HT1080 (cell line): ENCODE measurements at places on chromosomes 16 and 17.

DNA sequence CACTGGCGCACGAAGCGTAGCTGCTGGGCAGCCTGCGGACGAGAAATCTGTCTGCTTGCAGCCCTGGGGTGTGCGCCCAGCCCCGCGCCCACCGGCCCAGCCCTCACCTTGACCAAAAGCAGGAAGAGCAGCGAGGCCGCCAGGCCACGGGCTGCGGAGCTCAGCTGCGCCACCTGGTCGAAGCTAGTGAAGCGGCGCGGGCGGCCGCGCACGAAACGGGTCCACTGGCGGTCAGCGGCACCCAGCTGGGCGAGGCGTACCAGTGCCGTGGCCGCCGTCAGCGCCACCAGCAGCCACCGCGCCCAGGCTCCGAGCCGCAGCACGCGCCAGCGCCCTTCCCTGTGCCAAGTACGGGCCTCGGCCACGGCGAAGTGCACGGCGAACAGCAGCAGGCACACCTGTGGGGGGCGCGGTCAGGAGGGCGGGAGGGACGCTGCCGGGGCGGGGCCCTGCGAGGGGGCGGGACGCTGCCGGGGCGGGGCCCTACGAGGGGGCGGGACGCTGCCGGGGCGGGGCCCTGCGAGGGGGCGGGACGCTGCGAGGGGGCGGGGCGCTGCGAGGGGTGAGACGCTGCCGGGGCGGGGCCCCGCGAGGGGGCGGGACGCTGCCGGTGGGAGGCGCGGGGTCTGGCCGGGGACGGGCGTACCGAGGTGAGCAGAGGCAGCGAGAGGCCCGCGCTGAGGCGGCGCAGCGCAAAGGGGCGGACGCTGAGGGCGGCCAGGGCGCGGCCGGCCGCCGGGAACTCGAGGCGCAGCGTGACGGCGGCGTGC, 43.2 kb downstream of the TSC2 start:
- no peak for DNase-seq

- no peak for DNase-seq
Measured at GRCh38 chr16:66475232-66475631, 48.1 kb downstream of the BEAN1 start.

DNA sequence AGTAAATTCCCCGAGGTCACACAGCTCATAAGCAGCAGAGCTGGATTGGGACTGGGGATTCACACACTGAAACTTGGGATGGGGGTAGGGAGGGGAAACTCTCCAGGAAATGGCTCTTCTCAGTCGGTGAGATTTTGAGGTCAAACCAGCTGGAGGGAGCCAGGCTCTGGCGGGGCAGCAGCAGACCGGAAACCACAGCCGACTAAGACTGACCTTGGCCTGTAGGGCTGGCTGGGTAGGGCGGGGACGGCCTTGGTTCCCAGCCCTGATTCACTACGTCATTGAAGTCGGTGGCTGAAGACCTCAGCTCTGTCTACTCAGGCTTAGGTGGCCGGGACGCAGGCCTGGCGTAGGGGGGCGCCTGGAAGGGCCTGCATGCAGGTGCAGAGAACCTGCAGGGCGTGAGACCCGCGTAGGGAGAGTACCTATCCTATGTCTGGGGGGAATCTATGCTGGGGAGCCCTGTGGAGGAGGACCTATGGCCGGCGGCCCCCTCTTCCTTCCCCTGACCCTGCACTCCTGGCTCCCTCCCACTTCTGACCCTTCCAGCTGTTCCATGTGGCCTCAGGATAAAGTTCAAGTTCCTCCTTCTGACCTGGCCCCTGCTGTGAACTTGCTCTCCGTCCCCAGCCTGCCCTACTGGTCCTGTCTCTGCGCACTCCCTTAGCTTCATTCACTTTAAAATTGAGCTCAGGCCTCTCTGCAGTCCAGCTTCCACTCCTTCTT, 11.9 kb upstream of the SLC4A1 start:
- DNase-seq = peak; percentile 97

GRCh38 chr16:21654881-21655280, 2.5 kb upstream of the IGSF6 start:
- no peak for DNase-seq

GRCh38 chr17:7262935-7263800, 890 bp upstream of the CLDN7 start:
- DNase-seq = no peak

- peak; percentile 4 for DNase-seq
Measured at GRCh38 chr16:9311303-9311954, 220.0 kb downstream of the HAPSTR1 start.

DNA sequence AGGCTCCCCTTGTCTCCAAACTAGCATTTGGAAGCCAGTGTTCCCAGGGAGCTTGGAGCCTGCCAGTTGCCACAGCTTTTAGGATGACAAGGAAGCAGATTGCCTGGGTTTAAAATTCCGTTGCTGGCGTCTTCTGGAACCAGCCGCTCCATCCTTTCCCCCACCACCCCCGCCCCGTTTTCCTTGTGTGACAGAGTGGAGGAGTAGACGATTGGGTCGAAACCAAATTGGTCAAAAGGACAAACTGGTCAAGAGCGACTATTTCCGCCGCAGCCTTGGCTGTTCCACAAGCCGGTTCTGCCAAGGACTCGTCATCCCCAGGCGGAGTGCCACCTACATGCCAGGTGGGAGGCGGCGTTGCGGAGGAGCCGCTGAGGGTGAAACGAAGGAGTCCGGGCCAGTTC, 91.1 kb downstream of the RPA1 start:
- DNase-seq = no peak

DNA sequence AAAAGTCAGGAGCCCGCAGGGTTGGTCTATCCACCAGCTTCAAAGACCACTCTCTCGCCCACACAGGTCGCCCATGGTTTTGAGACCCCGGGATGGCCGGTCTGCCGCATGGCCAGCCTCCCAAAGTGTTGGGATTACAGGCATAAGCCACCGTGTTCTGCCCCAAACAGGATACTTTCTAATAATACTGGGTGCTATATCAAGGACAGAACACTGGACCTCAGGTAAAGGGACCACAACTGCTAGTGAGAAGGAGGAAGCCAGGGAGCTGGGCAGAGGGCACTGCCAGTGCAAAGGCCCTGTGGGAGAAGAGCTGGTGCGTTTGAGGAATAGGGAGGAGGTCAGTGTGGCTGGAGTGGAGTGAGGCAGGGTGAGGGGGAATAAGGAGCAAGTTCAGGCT, 34.1 kb downstream of the IL21R start:
- DNase-seq = no peak

GRCh38 chr16:19136549-19137196, 22.9 kb downstream of the ITPRIPL2 start:
- peak; percentile 30 for DNase-seq

DNA sequence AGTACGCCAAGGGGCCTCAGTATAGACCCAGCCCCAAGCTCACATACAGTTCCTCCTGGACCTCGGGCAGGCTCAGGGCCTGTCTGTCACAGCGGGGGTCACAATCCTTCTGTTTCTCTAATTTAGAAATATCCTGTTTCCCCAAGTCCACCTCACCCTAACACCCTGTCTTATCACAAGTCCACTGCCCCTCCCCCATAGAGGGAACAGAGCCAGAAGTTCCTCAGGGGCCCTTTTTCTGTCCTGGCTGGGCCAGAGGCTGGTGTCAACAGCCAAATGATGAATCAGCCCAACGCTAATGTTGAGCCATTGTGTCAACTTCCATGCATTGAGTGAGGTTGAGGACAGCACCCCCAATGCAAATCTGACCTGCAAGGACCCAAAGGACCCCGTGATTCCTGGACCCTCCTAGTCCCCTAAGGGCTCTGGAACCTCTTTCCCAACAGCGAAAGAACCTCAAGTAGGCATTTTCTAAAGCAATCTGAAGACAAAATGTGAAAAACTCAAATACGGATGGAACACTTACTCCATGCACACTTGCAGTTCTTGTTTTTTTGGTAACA, 58.6 kb downstream of the PECAM1 start:
- DNase-seq = peak; percentile 34

GRCh38 chr16:5215901-5216300, 118.3 kb upstream of the EEF2KMT start:
- DNase-seq = no peak

- no peak for DNase-seq
Measured at GRCh38 chr17:12421077-12421476, 244.6 kb upstream of the MYOCD start.

- no peak for DNase-seq
Measured at GRCh38 chr17:57918017-57918895, 37.0 kb downstream of the CUEDC1 start.

GRCh38 chr17:46854515-46854914, 3.1 kb downstream of the WNT9B start:
- no peak for DNase-seq

DNA sequence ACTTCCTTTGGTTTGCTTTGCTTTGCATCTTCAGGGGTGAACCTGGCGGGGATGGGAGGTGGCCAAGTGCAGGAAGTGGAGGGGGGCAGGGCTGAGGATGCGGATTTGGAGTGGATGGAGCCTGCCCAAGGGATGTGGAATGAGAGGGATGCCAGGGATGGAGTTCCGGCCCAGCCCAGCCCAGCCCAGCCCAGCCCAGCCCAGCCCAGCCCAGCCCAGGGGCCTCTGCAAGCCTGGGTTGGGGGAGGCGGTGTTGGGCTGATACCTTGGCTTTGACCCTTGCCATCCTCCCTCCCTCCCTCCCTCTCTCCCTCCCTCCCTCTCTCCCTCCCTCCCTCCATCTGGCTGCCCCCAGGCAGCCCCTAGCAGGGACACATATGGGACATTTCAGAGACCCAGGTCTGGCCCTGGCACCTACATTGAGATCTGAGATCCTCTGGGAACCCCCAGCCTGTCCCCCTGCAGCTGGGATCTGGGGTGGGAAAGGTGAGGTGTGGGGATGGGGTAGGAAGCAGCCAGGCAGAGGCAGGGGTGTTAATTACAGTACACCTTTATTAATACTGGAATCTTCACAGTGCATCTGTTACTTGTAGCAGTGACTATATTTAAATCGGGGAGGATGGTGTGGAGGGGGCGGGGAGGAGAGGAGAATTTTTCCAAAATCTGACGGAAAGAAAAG, 14.5 kb downstream of the IL34 start:
- DNase-seq = no peak

- DNase-seq = no peak
Measured at GRCh38 chr17:75676461-75676860, 9.3 kb downstream of the SAP30BP start.

- peak; percentile 65 for DNase-seq
Measured at GRCh38 chr17:71631483-71631882, 489.3 kb upstream of the SOX9 start.

GRCh38 chr16:50695017-50696000, 1.9 kb downstream of the NOD2 start:
- no peak for DNase-seq

DNA sequence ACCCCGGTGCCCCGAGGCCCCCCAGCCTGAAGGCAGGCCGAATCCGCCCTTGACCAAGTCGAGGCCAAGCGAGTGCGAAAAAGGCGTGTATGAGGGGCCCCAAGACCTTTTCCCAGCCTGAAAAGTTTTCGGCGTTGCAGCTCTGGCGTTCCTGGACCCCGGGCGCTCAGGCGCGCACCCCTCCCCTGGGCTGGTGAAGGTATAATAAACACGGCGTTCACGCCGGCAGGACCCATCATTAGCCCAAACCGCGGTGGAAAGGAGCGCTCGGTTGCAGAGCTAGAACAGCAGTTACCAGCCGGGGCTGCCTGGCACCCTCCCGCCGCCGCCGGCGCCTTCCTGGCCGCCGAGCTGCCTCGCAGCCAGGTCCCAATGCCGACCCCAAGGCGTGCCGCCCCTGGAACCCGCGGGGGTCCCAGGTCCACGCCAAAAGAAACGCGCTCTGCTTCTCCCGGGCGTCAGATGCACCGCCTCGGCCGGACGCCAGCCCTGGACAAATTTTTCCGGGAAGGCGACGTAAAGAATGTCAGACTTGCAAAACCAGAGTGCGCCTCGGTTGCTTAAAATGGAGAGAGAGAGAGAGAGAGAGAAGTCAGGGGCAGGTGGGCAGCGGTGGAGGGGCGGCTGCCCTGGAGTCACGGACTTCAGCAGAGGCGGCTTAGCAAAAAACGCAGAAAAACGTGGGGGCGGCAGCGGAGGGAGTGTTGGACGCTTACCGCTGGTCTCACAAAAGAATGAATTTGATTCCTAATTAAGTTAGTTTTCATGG, 11.5 kb upstream of the FOXF1 start:
- DNase-seq = no peak

DNA sequence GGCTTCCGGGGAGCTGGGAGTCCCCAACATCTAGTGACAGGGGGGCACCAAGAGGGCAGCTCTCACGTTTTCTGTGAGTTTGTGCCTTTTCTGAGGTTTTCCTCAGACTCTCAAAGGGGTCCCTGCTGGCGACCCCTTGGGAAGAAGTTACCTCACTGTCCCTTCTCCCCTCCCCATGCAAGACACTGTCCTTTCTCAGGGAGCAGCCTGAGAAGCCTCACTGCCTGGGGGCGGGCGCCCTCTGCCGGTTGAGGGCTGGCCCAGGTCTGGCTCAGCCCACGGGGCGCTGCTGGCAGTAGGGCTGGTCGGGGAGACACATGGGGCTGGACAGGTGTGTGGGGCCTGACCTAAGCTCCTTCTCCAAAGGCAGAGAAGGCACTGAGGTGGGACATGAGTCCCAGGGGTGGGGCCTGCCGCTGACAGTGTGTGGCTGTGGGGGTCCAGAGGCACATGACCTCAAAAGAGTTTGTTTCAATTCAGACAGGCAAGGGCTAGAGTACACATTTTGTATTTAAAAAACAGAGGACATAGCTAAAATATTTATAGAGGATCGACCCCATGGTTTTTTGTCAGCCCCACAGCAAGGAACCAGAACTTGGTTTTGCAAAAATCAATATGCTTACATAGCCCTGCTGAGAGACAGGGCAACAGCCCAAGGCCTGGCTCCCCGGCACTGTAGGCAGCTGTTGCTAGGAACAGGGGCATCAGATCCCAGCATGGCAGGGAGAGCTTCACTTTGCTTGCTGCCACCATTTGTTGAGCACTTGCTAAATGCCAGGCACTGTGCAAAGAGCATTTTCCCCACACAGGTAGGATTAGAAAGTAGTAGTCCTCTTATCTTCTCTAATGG, 18.5 kb upstream of the ALDH3A1 start:
- peak; percentile 35 for DNase-seq

GRCh38 chr17:43338886-43339516, 59.8 kb upstream of the ARL4D start:
- DNase-seq = peak; percentile 61

DNA sequence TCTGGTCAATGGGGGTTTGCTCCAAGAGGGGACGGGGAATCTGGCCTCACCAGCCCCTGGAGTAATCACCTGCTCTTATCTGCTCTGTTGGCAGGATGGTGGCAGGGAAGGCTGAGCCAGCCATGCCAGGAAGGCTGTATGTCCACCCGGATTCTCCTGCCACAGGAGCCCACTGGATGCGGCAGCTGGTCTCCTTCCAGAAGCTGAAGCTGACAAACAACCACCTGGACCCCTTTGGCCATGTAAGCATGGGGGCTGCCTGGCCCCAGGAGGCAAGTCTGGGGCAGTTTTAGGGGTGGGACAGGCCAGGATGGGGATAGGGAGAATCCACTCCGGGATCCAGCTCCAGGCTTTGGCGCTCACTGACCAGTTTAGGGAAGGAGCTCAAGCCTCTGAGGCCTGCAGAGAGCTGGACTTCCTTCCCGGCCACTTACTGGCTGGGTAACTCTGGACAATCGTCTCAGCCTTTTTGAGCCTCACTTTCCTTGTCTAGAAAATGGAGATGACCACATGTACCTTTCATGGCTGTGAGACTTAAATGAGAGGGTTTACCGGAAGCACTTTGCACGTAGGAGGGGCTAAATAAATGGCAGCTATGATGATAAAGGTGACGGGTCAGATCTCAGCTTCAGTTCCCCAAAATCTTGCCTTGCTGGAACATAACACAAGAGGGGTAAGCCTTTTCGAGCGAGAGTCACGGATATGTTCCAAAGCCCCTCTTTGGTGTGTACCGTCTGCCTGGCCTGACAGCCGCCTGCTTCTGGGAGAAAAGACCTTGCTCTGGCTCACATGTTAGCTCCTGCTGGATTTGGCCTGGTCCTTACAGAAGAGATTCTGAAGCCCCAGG, 15.4 kb downstream of the TBX4 start:
- DNase-seq = peak; percentile 38

- DNase-seq = peak; percentile 58
Measured at GRCh38 chr17:33977729-33978514, 277.2 kb upstream of the CCL2 start.
